ENCODE measurements at places on chromosomes 3 and 15.

DNA sequence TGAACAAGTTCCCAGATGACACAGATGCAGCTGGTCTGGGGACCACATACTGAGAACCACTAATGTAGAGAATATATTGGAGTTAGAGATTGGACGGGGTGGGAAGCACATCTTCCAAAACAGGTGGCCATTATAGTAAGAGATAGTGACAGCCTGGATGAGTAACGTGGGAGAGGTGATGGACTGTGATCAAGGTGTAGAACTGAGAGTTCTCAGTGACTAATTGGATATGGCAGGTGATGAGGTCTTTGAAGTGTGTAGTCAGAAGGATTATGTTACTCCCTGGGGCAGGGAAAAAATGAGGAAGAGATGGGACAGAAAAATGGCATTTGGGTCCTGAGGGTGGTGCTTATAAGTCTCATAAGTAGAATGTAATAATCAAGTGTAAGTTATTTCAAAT, 66.6 kb downstream of the KCNMB2 start:
- DNase-seq: no peak

DNA sequence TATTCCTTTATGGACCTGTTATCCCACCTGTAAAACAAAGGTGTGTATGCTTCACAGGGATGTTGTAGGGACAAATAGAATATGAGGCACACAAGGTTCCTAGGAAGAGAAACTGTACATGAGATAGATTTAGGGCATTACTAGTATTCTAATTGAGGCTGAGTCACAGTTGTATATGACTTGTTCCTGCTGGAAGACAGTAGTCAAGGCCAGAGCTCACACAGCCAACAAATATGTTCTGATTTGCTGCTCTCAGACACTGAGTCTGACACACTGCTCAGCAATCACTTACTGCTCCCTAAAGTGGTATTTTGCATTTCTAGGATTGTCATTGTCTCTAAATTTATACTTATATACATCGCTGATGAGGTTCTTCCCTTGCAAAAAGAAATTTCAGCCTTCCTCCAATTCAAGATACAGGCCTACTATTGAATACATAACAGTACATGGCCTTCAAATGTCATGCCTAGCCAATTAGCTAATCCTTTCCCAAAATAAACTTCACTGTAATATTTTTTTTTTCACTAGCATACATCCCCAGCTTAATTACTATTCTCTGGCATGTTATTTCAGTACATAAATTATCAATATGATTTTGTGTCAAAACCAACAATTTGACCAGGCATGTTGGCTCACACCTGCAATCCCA, 69.8 kb downstream of the TIGIT start:
- DNase-seq: no peak

GRCh38 chr3:45204136-45204535, 22.0 kb downstream of the TMEM158 start:
- DNase-seq: no peak

DNA sequence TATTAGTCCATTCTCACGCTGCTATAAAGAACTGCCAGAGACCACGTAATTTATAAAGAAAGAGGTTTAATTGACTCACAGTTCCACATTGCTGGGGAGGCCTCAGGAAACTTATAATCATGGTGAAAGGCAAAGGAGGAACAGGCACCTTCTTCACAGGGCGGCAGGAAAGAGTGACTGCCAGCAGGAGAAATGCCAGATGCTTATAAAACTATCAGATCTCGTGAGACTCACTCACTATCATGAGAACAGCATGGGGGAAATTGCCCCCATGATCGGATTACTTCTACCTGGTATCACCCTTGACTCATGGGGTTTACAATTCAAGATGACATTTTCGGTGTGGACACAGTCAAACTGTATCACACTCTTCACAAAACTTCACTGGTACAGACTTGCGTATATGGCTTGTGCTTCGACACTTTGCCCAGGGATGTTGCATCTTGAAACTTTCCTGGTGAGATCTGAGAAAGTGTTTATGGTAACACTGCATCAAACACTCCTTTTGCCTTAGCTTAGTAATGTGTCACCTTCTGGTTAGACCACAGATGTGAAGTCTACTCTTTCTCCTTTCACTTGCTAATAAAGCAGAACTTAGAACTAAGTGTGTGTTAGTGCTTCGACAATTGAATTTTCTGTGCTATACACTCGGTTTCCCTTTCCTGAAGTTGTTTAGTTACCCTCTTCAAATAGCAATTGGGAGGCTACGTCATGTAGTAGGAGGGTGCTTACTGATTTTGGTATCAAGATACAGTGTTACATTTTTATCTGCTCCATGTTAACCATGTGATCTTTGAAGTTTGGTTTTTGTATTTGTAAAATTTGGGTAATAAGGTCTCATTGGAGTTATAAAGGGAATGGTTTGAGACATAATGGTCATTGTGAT, 185.7 kb downstream of the LPP start:
- DNase-seq: no peak

DNA sequence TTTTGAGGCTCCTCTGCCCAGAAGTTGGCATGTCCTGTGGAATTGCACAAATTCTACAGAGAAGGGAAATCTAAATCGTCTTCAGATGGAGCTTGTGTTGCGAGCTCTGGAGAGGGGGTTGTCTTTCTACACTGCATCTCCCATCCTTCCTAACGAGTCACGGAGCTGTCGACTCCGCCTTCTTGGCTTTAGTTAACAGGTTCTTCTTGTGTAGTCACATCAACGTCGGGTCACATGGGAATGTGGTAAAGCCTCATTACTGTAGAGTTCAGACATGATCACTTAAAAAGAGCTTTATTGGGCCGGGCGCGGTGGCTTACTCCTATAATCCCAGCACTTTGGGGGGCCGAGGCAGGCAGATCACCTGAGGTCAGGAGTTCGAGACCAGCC, 60.0 kb downstream of the DNASE1L3 start:
- DNase-seq: no peak

DNA sequence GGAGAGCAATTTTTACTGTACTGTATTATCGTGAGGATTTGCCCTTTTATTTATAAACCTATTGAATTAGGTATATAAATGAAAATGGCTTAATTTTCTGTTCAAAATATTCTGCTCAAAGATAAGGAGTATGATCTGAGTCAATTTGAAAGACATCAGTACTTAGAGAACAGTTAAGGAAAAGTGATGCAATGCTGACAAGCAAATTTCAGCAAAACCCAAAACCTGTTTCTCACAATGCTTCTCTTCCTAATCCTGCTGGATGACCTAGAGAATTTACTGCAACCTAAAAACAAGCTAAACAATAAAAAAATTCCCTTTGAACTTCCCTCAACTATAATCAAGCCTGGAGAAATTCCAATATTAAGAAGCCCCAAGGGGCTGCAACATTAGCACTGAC, 82.7 kb downstream of the RFX7 start:
- DNase-seq: no peak

- no peak for DNase-seq
Measured at GRCh38 chr3:37745076-37745475, 116.6 kb upstream of the CTDSPL start.

DNA sequence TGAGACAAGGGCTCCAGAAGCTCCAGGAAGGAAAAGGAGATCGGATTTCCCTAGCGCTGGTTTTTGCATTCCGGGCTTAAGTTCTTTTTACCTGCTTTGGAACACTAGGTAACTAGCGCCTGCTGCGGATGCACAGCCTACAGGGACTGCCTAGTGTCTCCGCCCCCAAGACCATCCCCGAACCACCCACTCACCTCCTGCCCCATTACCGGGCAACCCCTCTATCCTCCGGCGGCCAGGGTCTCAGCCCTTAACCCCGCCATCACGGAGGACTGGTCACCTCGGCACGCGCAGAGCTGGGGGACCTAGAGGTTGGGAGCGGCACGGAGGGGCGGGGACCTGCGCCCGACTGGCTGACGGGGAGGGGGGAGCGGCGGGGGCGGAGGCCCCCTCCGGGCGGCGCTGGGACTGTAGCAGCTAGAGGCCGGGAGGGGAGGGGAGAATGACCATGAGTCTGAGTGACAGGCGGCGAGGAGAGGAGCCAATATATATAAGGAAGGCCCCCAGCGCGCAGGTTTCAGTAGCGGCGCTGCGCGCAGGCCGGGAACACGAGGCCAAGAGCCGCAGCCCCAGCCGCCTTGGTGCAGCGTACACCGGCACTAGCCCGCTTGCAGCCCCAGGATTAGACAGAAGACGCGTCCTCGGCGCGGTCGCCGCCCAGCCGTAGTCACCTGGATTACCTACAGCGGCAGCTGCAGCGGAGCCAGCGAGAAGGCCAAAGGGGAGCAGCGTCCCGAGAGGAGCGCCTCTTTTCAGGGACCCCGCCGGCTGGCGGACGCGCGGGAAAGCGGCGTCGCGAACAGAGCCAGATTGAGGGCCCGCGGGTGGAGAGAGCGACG, at the start of gene DLL4:
Gene DLL4, plus strand, starts transcription at position 520 of the 839 bp plus-strand sequence. CDS start 329 bp downstream, outside the sequence.
- peak; percentile 91 for DNase-seq

- DNase-seq: no peak
Measured at GRCh38 chr3:111861391-111861790, 2.3 kb downstream of the PHLDB2 start.

- DNase-seq: no peak
Measured at GRCh38 chr15:56613811-56614210, 119.5 kb downstream of the ZNF280D start.

GRCh38 chr3:115244350-115244749, 97.3 kb upstream of the ZBTB20 start:
- DNase-seq: no peak

DNA sequence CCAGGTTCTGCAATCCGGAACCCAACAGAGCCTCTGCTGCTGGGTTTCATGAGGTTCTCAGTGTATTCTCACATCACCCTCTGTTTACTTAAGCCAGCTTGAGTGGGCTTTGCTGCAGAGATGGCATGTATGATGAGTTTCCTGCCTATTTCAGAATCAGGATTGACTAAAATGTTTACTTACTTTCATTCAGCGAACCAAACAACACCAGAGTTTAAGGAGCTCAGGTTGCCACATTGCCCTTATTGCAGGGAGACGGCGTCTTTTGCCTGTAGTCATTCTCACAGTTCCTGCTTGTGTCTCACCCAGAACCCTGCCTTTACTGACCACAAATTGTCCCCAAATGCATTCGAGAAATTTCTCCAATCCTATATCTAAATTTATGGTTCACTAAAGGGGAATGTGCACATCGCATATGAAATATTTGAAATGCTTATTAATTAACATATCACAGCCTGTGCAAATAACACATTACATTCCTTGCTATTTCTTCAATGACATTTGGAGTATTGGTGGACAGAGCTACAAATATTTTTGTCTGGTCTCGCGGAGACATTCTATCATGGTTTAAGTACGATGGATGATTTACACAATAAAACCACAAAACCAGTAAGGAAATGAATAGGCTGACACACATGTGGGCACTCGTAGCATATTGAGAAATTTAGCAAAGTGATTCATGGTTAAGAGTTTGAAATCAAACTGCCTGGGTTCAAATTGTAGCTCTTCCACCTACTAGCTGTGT, 377.2 kb upstream of the CFAP20DC start:
- DNase-seq: no peak

DNA sequence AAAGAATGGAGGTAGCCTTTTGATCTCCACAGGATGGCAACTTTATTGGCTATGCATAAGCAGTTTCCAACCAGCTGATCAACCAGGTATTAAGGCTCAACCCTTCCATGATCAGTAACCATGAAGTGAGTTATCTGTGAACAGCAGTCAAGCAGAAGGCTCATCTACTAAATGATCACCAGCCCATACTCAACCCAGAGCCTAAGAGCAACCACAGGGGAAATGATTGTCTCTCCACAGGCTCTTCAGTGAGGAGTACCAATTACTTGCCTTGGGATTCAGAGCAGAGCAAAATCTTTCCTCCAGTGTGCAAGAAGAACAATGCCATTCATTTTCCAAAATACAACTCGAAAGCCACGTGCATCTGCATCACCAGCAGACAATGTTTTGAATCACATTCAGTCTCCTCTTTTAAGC, 754.8 kb downstream of the ROBO1 start:
- DNase-seq: no peak

- DNase-seq: no peak
Measured at GRCh38 chr15:28105224-28105791, 6.2 kb upstream of the OCA2 start.

DNA sequence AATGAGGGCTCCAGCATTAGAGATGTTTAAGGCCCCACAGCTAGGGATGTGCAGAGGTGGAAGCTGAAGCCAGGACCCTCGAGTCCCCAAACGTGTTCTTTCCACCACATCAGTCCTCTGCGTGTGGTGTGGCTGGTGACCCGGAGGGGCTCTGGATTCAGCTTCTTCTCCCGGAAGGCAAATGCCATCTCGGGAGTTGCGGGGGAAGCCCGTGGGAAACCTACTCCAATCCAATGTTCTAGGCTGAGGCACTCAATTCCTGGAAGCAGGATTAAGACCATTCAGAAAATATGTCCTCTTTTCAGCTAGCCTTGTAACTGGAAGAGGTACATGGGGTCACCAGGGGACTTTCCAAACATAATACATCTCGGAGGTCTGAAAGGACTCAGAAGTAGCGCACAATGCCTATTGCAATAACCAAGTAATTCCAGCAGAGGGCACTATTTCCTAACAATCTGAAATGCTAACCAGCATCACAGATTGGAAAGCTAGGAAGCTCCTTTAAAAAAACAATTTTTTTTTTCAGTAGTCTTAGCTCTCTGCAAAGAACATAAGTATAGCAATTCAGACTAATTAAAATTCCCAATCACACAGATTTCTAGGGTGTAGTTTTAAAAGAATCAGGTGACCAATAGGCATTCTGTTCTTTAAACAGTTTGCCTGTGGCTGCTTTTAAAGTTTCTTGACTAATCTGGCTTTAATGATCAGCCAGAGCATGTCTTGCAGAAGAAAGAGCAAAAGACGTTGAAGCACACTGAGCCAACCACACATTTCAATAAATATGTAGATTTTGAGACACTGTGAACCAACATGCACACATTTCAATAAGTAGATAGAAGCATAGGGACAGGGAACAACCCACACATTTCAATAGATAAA, 36.1 kb downstream of the BNC1 start:
- peak; percentile 61 for DNase-seq

DNA sequence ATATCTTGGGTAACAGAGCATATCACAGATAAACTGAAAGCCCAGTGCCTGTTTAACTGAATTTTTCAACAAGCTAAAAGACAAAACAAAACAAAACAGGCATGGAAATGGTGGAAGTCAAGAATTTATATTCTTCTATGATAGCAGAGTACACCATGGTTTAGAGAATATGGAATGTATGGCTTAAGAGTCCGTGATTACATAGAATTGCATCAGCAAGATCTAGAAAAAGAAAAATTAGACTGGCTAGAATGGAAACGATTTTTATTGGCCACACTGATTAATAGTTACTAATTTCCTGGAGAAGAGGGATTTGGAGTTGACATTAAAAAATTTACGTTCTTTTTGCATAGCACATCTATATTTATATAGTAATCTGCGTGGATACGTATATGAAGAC, 435.2 kb upstream of the DPPA4 start:
- no peak for DNase-seq
